ENCODE measurements at places on chromosomes 2 and 18.

DNA sequence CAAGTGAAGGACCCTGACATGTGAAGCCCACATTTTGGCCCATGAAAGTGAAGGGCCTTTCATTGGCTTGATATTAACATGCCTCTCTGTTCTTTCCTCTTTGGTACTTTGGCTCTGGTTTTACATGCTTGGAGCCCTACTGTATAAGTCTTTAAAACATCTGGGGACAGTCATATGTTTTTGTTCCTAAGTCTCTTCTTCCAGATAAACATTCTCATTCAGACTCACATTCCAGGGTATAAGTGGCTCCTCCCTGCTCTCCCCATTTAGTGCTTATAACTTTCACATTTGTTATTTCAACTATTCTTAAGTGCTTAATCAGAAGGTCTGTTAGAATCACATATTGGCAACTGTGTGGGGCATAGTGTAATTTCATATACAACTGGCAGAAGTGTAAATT, 1932.2 kb upstream of the CELF4 start:
- DNase-seq, result no peak

GRCh38 chr2:166328147-166328546, 47.6 kb downstream of the SCN9A start:
- no peak for DNase-seq

GRCh38 chr2:225120186-225120585, 77.9 kb upstream of the DOCK10 start:
- no peak for DNase-seq

- DNase-seq, result no peak
These were observed 103.7 kb upstream of the THOC1 start for GRCh38 chr18:371609-371982.

- DNase-seq, result no peak
These were observed 242.2 kb downstream of the TGIF1 start for GRCh38 chr18:3692113-3692621.

DNA sequence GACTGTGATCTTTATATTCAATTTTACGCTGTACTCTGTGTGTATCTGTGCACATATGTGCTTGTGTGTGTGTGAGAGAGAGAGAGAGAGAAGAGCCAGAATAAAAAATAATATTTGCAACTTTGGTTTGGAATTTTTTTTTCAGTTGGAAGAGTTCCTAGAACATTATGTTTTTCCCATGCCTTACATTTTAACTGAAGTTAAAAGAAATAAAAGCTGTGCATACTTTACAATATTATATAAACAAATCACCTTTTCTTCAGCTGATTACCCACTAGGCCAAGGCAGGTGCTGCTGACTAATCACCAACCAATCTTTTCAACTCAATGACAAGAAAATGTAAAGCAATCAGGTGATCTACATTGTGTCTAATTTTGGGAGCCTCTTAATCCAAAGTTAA, 366.3 kb downstream of the NYAP2 start:
- no peak for DNase-seq

- DNase-seq, result no peak
These were observed 798.5 kb downstream of the SATB2 start for GRCh38 chr2:198659096-198659870.

DNA sequence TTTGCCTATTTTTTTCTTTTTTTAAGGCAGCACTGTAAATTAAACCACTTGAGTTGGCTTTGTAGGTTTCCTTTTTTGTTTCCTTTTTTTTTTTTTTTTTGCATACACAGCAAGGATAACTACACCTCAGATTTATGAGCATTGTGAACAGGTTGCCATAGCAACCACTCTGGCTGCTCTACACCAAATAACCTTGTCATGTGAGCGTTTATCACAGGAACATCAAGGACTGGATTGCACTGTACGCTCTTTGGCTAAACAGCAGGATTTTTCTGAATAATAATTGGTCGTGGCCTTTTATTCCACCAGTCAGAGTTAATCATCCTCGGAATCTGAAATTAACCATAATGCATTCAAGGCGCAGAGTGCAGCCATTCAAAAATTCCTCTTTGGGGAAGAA, 199.1 kb upstream of the SLC14A2 start:
- DNase-seq, result no peak

- DNase-seq, result peak; percentile 11
These were observed 63.4 kb downstream of the SMAD7 start for GRCh38 chr18:48887294-48887904.

GRCh38 chr2:75549401-75550253, 11.1 kb downstream of the EVA1A start:
- no peak for DNase-seq

GRCh38 chr2:174704061-174704460, 60.2 kb downstream of the CHRNA1 start:
- no peak for DNase-seq

- DNase-seq, result no peak
These were observed 560 bp upstream of the SKA1 start for GRCh38 chr18:50374220-50374752.

DNA sequence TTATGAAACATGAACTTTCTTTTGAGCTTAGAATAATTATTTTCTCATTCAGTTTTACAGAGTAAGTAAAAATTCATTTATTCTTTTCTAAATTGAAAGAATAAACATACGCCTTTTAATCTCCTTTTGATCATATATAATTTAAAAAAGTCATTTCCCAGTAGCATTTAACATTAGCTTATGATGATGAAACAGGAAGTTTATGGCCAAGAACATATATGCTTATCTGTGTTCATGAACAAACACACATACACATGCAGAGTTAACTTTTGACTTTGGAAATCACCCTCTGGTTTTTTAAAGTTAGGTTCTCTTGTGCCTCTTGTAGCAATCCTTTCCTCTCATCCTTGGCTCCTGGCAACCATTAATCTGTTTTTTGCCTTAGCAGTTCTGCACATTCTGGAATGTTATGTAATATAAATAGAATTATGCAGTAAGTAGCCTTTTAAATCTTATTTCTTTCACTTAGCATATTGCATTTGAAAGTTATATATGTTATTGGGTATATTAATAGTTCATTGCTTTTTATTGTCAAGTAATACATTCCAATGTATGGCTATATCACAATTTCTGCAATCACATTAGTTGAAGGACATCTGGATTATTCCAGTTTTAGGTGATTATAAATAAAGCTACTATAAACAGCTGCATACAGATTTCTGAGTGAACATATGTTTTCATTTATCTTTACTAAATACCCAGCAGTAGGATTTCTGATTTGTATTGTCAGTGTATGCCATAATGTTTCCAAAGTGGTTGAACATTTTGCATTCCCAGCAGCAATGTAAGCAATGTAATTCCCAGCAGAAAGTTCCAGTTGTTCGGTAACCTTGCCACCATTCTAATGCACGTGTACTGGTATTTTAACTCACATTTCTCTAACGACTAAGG, 210.3 kb downstream of the ZRANB3 start:
- DNase-seq, result no peak

GRCh38 chr2:222884805-222885424, 24.1 kb downstream of the ACSL3 start:
- DNase-seq, result no peak

- DNase-seq, result no peak
These were observed 138.9 kb downstream of the SLC39A10 start for GRCh38 chr2:195795879-195796278.

GRCh38 chr2:138780908-138781307, 718 bp upstream of the NXPH2 start:
- no peak for DNase-seq

DNA sequence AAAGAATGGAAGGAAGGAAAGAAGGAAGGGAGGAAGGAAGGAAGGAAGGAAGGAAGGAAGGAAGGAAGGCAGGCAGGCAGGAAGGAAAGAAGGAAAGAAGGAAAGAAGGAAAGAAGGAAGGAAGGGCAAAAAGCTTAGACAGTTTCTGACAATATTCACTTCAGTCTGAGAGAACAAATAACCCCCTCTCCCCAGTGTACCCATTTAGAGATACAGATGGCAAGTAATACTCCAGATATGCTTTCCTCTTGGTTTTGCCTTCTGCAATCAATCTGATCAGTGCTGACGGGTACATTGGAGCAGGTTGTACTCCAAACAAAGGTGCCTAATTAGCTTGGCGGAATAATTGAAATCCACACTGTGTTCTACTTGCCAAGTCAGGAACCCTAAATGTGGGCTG, 534.6 kb upstream of the TMEFF2 start:
- no peak for DNase-seq

- no peak for DNase-seq
These were observed 122.6 kb downstream of the WDPCP start for GRCh38 chr2:63465633-63466032.

Measured in activated naive CD8-positive, alpha-beta T cell treated with anti-CD3 and anti-CD28 coated beads, Interleukin-2, amount 10 ng/mL, durations not matched to agents 7 days and 5 days (primary cell).